T1000 (cell line): ENCODE measurements at places on chromosomes 12 and 14.

- DNase-seq, result no peak
Measured at GRCh38 chr12:113081873-113082272, 25.3 kb downstream of the DTX1 start.

DNA sequence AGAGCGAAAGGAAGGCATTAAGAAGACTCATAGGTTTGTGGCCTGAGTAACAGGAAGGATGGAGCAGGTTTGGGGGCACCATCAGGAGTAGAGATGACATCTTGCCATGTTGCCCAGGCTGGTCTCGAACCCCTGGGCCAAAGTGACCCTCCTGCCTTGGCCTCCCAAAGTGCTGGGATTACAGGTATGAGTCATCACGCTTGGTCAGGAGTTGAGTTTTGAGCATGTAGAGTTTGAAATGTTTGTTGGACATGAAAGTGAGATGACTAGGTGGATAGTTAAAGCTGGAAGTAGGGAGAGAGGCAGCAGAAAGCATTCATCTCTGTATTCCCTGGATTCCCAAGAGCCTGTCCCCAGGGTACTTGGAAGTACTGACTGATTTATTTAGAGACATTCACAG lies 112.6 kb downstream of the ERC1 start:
- DNase-seq, result no peak

- DNase-seq, result no peak
Measured at GRCh38 chr14:74242021-74242779, 3.0 kb downstream of the VSX2 start.

- DNase-seq, result no peak
Measured at GRCh38 chr14:45199230-45199629, 53.8 kb downstream of the MIS18BP1 start.

DNA sequence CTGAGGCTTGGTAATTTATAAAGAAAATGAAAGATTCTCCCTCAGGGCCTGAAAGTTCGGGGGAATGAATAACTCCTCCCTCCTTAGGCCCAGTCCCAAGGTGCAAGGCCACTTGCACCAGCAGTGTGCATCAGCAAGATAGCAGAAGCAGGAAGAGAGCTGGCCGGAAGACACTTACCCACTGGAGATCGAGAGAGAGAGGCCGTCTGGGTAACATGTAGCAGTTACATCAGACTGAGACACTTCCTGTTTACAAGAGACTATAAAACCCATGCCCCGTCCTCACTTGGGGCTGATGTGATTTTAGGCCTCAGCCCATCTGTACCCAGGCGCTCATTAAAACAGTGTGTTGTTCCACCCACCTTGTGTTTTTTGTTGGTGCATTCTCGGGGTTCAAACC lies 85.2 kb downstream of the TMTC3 start:
- DNase-seq, result no peak

DNA sequence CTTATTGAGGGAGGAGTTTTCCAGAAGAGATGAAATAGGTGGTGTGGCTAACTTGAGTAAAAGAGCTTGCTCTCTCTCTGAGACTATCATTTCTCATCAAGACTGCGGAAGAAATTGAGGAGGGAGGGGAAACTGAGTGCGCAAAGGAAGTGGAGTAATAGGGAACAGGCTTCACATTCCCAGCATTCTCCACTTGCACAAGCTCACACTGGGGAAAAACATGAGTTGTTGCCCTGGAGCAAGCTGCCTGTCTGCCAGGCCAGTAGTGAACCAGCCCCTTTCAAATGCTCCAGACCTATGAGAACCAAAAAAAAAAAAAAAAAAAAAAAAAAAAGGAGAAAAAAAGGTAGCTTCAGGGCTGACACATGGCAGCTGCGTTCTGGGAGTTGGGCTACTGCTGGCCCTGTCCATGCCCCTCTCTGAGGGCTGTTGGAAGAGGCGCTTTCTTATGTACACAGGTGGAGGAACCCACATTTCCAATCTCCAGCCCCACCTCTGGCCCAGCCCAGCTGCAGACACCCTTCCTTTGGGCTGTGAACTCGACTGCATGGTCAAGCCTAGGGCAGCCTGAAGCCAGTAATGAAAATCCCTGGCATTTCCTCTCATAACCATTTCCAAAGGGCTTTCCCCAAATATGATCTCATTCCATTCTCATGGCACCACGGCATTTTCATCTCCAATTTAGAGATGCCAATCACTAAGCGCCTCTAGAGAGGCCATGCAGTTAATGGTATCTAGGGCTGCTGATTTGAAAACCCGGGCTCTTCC lies 32.5 kb upstream of the EMP1 start:
- DNase-seq, result no peak

- DNase-seq, result no peak
Measured at GRCh38 chr12:121789233-121789781, 4.2 kb downstream of the RHOF start.

DNA sequence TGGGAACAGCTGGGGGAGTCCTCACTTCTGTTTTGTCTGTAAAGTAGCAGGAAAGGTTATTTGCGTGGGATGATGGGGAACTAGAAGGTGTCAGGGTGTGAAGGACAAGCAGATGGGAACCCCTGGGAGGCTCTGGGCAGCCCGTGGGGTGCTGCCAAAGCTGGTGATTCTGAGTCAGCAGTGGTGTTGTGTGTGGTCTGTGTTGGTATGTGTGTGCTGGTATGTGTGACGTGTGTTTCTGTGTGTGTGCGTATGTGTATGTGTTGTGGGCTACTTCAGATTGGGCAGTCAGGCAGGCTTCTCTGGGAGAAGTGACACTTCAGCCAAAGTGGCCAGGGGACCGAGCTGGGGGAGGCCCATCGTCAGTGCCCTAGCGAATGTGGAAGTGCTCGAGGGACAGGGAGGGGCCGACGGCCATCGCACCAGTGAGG lies 15.3 kb upstream of the BDKRB2 start:
- no peak for DNase-seq

DNA sequence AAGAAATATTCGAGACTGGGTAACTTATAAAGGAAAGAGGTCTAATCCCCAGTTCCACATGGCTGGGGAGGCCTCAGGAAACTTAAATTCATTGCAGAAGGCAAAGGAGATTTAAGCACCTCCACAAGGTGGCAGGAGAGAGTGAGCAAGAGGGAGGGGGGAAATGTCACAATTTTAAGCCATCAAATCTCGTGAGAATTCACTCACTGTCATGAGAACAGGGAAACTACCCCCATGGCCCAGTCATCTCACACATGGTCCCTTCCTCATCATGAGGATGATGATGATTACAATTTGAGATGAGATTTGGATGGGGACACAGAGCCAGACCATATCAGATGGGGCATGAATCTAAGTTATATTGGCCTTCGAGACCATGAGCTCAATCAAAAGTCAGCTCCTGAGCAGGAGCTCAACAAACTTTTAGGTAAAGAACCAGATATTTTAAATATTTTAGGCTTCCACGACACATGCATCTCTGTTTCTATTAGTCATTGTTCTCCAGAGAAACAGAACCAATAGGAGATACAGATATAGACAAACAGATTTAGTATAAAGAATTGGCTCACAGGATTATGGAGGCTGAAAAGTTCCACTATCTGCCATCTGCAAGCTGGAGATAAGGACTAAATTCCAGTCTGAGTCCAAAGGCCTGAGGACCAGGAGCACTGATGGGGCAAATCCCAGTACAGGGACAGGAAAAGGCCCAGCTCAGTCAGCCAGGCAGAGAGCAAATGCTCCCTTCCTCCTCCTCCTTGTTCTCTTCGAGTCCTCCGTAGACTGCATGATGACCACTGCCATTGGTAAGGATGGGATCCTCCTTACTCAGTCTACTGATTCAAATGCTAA lies 24.9 kb downstream of the DGLUCY start:
- DNase-seq, result no peak

- no peak for DNase-seq
Measured at GRCh38 chr14:98592611-98593170, 679.3 kb downstream of the BCL11B start.

GRCh38 chr12:123937707-123938591 lies 34.7 kb downstream of the CCDC92 start:
- DNase-seq, result no peak

GRCh38 chr12:53205747-53206419 lies 1.2 kb downstream of the ITGB7 start:
- peak; percentile 64 for DNase-seq

GRCh38 chr12:70417121-70417520 lies 51.0 kb downstream of the KCNMB4 start:
- DNase-seq, result no peak

DNA sequence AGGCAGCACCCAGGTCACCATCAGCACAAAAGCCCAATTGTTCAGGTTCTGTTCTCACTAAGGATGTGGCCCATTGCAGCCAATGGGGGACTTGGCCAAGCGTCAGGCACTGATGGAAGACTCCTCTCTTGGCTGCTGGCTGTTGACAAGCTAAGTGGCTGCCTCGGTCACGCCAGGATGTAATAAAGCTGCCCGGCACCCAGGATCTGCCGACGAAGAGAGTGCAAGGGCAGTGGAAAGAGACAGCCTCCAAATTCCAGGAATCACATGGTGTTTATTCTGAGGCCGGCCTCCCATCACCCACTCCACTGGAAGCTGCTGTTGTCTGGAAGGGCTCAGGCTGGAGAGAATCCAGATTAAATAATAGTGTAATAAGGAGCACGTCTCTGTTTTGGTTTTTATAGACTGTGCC lies 451.8 kb upstream of the TBX3 start:
- DNase-seq, result no peak

GRCh38 chr12:126558219-126558618 lies 1493.0 kb downstream of the AACS start:
- no peak for DNase-seq

DNA sequence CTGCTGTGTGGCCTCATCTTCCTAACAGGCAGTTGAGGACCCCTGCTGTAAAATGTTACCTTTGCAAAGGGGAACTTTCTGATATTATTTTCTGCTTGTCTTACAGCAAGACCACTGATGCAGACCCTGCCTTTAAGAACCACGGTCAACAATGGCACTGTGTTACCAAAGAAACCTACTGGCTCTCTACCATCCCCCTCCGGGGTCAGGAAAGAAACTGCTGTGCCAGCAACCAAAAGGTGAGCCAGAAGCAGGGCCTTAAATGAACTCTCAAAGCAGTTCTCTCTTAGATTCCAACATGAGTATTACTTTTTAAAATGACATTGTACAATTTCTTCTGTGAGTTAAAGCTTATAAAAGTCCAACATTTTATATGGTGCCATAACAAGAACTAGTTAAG lies 72.2 kb downstream of the EML1 start:
- no peak for DNase-seq

DNA sequence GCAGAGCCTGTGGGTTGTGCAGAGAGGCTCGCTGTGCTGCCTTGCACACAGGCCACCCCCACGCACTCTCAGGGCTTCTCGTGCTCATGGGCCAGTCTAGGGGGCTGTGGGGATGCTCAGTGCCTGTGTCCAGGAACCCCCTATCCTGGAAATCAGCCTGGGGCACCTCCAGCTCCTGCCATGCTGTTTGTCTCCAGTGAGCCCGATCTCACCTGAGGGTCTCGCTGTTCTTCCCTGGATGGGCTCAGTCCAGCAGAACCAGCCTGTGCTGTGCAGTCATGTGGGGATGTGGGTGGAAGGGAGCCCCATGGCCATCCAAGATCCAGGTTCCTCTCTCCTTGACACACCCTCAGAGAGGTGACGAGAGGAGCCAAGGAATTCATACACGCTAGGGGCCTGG lies 26.7 kb downstream of the SERPINA1 start:
- DNase-seq, result no peak

DNA sequence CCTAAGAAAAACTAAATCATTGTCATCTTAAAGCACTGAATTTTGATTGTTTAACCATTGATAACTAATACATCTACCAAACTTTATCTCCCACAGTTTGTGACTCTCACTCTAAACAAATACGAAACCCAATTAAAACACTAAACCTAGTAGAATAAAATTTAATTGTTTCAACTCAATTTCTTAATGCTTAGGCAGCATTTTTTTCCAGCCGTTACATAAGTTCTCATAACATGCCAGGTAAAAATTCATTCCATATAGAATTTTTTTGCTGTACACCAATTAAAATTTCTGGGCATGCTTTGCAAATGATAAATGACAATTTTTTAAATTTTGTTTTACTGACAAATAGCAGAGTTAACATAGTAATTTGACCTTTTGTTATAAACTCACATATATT lies 658.2 kb upstream of the FLRT2 start:
- no peak for DNase-seq

- DNase-seq, result no peak
Measured at GRCh38 chr14:73091044-73091443, 32.7 kb downstream of the RBM25 start.

- DNase-seq, result no peak
Measured at GRCh38 chr12:50351120-50352043, 45.0 kb downstream of the FAM186A start.

GRCh38 chr12:107347261-107347660 lies 253.9 kb upstream of the CRY1 start:
- no peak for DNase-seq

DNA sequence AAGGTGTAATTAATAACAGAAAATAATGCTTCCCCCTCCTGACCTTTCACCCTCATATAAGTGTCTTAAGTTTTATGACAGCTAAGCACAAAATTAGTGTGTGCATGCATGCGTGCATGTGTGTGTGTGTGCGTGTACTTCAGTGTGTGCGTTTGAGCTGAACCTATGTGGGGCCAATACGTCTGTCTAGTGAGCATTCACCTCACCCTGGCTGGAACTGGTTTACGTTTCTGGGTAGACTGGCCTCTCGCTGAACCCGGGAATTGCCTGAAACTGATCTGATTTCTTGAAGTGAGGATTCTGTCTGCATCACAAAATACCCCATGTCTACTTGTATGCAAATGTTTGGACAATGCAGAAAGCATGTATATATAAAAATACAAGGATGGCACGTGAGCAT lies 68.2 kb upstream of the TBX3 start:
- DNase-seq, result no peak

DNA sequence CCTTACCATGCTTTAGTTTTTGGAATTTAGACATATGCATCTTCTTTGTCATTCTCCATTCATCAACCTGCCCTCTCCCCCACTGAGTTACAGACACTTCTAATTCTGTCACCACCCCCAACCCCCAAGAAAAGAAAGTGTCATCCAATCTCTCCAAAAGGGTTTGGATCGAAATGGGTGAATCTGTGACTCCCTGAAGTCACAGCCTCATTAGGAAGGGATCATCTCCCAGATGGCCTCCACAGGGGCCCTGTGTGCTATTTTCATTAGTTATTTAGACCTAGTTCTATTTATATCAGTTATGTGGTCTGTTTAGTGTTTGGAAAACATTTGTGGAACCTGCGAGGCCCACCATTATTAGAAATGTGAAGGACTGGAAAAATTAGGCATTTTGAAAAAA lies 191.0 kb upstream of the ATP2B1 start:
- no peak for DNase-seq
